Stimulated activated naive CD4-positive, alpha-beta T cell (primary cell): ENCODE measurements at places on chromosomes 12 and 14.
A peak's percentile ranks its signal among the peaks of the same experiment; 100 is the strongest.

GRCh38 chr12:52224151-52224550, 8.9 kb upstream of the KRT7 start:
- DNase-seq: no peak

DNA sequence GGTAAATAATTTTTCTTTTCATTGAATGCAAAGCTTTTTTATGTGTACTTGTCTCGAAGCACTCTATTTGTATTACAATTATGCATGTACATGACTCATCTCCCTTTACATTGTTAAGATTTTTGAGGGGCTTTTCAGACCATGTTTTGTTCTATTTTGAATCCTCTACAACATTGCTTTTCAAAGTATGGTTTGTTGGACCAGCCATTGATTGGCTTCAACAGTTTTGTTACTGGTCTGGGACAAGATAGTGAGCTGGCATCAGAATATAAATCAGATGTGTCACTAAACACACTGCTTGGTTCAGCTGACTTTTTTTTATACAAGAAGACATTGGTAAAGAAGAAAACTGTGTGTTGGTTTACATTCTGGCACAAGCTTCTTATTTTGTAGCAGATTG, 122.3 kb downstream of the MON2 start:
- no peak for DNase-seq

GRCh38 chr12:120739821-120740613, 14.4 kb downstream of the ACADS start:
- DNase-seq: no peak

DNA sequence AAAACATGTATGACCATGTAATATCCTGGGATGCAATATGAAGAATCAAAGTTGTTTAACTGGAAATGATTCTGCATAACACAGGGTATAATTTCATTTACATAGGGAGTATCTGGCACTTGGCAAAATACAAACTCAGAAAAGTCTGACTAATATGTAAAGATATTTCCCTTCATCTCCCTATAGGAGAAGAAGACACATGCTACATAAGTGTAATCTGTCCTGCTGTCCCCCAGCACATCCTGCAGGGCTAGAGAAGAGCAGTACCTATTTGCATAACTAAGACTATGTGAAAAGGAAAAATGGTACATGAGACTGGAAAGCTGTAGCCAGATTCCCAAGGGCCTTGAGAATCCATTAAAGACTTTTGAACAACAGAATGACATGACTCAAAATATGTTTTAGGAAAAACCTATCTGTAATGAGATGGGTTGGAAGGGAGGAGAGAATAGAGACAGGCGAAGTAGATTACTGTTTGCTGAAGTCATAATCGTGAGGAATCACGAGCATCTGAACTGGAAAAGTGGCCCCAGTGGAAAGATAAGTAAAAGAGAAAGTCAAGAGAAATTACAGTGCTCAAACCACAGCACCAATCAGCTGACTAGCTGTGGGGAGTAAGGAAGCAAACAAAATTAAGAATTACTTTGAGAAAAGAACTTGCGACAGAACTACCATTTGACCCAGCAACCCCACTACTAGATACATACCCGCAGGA, 155.1 kb upstream of the HMGA2 start:
- DNase-seq: no peak

DNA sequence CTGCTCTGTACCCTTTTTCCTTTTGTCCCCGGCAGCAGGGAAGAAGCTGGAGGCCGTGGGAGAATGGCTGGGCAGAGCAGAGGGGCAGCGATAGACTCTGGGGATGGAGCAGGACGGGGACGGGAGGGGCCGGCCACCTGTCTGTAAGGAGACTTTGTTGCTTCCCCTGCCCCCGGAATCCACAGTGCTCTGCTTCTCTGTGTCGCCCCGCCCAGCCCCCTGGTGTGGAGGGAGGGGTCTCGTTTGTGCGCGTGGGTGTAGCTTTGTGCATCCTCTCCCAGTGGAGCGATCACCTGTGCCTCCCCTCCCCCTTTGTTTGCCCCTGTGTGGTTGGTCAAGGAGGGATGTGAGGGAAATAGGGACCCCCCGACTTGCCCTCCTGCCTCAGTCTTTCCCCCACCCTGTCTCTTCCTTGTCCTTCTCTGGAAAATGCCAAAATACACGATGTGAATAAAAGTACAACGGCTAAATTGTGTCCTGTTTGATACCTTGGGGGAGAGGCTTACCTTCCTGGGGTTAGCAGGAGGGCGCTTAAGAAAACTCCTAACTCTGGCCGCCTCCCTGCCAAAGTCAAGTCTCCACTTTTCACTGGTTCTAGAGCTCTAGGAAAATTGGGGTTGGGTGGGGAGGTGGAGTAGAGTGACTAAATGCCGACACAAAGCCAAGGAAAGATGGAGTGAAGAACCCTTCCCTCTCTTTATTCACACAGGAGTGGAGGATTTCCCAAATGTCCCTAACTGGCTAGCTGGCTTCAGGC, 990 bp upstream of the TPI1 start:
- no peak for DNase-seq

DNA sequence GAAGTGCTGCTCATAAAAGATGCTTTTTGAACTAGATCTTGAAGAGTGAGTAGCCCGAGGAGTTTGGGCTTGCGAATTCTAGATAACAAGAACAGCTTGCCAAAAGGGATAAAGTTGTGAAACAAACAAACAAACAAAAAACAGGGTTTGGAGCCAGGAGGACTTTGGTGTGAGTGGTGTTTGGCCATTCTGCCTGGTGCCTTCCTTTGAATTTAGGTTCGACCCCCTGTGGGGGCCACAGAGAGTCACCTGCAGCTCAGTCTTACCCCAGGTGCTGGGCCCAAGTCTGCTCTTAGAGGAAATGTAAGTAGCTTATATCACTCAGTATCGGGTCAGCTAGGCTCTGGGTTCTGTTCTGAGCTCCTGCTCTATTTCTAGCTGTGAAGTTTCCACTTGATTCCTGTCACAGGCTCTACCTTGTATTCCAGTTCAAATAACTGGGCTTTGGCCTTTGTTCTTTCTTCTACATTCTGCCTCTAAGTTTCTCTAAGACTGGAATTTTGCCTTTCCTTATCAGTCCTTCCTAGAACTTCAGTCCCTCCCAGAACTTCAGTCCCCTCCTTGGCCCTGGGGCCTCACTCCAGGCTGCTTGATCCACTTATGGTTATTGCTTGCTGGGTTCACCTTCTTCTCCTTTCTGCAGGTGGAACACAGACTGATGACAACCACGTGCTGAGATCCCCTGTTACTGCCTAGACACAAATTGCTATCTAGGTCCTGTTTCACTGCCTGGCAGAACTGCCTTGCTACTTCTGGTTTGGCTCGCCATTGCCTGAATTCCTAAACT, 20.5 kb upstream of the DUSP6 start:
- no peak for DNase-seq

DNA sequence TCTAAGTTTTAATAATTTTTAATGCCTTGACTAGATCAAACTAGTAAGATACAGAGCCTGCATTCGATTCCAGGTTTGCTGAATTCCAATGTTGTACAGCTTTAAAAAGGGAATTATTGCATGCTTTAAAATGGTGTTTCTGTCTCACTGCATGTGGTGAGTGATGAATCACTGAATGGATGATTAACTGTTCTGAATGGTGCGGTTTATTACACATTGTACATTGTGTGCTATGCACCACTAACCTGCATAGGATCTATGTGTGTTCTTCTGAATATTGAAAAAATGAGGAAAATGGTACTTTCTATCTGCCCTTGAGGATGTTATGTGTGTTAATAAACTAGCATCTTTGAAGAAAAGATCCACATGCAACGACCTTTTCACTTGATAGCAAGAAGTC, 231.7 kb downstream of the NRXN3 start:
- no peak for DNase-seq

DNA sequence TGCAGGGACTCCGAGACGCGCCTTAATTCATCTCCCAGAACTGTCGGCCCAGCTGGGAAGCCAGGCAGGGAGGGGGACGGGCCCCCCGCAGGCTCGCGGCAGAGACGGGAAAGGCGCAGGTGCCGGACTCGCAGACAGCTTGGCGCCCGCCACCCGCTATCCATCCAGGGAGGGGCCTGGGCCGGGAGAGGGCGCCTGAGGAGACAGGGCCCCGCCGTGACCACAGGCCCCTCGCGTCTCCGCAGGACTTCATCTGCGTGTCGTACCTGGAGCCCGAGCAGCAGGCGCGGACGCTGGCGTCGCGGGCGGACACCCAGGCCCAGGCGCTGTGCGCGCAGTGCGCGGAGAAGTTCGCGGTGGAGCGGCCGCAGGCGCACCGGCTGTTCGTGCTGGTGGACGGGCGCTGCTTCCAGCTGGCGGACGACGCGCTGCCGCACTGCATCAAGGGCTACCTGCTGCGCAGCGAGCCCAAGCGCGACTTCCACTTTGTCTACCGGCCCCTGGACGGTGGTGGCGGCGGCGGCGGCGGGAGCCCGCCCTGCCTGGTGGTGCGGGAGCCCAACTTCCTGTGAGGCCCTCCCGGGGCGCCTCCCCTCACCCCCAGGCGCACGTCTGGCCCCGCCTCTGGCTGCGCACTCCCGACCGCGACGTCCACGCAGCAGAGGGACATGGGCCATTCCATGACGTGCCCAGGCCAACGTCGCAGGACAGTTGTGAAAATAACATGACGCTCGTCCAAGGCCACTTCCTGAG, 60.6 kb downstream of the LGMN start:
- no peak for DNase-seq

DNA sequence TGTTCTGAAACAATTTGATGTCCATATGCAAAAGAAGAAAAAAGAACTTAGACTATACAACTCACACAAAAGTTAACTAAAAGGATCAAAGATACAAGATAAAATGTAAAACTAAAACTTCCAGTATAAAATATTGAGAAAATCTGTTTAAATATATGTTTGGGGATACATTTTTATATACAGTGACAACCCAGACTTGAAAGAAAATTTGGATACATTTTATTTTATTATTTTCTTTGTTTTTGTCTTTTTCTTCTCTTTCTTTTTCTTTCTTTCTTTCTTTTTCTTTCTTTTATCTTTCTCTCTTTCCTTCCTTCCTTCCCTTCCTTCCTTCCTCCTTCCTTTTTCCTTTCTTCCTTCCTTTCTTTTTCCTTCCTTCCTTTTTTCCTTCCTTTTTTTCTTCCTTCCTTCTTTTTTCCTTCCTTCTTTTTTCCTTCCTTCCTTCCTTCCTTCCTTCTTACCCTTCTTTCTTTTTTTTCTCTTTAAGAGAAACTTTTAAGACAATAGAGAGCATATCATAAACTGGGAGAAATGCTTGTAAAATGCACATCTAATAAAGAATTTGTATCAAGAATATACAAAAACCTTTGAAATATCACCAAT, 954.5 kb upstream of the LRFN5 start:
- no peak for DNase-seq

DNA sequence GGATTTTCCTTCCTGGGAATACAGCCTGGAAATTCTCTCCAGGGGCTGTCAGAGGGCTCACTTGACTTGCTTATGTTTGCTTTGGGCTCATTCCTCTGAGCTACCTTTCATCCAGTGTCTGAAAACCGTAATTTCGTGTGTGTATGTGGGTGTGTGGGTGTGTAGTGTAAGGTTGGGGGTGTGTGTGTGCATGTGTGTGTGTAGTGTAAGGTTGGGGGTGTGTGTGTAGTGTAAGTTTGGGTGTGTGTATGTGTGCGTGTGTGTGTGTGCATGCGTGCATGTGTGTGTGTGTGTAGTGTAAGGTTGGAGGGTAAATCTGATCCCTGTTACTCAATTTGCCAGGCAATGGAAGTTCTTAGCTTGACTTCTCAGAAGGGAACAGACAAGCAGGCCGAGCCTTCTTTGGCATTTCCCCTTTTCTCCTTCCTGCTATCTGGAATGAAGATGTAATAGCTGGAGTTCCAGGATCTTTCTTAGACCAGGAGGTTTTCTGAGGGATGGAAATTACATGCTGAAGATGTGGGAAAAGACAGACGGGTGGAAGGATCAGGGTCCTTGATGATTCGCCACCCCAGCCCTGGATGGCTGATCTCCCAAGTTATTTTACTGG, 15.5 kb upstream of the BEGAIN start:
- no peak for DNase-seq

DNA sequence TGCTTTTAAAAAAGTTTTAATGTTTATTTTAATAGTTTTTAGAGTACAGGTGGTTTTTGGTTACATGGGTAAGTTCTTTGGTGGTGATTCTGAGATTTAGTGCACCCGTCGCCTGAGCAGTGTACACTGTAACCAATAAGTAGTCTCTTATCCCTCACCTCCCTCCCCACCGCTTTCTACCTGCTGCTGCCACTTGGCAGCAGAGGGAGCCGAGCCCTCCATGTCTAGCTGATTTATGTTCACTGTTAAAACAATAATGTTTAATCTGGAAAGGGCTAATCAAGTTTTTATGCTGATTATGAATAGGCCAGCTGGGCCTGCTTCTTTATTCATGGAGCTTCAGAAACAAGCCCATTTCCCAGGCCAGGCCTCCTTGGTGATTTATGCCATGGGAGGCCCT, 73.1 kb downstream of the ADCK1 start:
- no peak for DNase-seq

DNA sequence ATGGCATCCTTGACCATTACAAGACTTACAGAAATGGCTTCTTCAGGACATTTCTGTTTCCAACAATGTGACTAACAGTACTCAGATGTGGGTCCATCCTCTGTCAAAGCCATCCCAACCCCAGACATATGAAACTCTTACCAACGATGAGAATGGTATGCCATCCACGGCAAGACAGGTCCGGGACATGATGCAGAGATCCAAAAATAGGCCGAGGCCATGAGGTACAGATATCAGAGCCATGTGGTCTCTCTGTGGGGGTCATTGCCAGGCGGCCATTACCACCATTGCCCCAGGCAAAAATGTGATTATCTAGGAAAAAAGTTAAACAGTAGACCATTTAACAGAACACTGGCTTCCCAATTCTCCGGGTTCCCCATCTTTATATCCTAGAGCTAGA, 27.5 kb downstream of the ZC2HC1C start:
- no peak for DNase-seq

GRCh38 chr14:28758253-28758884, 8.2 kb upstream of the FOXG1 start:
- DNase-seq: no peak

- DNase-seq: no peak
Measured at GRCh38 chr12:87491089-87491488, 538.1 kb downstream of the C12orf50 start.

- DNase-seq: no peak
Measured at GRCh38 chr12:1852076-1852475, 31.7 kb downstream of the LRTM2 start.

GRCh38 chr12:64824500-64825142, at the start of gene TBC1D30:
TBC1D30 (plus strand) TSS chr12:64824647; CDS start chr12:64824880, 233 bp downstream.
- DNase-seq: no peak

GRCh38 chr12:65630555-65630954, 193.7 kb upstream of the HMGA2 start:
- no peak for DNase-seq

- no peak for DNase-seq
Measured at GRCh38 chr14:101665478-101666078, 95.9 kb upstream of the PPP2R5C start.

DNA sequence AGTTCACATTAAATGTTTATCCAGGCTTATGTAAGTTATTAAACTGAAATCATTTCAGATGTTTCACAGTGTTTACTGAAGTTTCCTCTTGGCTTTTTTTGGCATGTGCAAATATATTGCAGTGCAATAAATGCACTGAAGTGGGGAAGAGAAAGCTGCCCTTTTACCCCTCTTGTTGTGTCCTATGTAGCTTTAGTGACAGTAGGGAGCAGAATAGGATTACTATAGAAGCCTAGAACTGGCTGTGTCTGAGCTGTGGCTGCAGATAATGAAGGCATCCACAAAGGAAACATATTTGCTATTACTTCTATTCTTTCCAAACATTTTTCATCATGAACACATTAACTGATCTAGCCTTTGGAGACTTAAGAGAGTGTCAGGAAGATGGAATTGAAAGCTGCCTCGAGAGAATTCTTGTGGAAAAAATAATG, 24.1 kb upstream of the CNTN1 start:
- DNase-seq: no peak

GRCh38 chr14:102694530-102695166, 82.6 kb upstream of the TRAF3 start:
- DNase-seq: peak; percentile 34

- no peak for DNase-seq
Measured at GRCh38 chr14:72523424-72524294, 370.2 kb downstream of the DPF3 start.
